ENCODE measurements at places on chromosomes 6 and 20.

DNA sequence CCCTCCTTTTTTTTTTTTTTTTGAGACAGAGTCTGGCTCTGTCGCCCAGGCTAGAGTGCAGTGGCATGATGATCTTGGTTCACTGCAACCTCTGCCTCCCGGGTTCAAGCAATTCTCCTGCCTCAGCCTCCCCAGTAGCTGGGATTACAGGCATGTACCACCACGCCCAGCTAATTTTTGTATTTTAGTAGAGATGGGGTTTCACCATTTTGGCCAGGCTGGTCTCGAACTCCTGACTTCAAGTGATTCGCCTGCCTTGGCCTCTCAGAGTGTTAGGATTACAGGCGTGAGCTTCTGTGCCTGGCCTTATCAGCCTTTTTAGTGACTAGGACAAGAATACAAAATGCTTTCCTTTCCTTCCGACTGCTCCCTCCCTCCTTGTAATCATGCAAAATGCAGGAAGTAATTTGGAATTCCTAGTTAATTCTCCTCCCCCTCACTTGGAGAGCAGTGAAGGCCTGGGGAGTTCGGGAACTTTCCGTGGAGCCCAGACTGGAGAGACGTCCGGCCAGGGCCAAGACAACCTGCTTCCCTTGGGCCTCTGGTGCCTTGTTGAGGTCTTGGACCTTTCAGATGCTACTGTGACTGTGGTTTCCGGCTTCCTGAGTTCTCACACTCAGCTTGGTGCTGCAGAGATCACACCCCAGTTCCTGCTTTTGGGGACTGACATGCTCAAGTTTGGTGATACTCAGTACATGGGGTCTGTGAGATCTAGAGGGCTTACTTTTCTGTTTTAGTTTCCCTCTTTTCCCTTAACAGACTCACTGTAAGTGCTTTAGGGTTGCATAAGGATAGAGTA lies 3.9 kb upstream of the PHF20 start:
- DNase-seq, result peak; percentile 30

DNA sequence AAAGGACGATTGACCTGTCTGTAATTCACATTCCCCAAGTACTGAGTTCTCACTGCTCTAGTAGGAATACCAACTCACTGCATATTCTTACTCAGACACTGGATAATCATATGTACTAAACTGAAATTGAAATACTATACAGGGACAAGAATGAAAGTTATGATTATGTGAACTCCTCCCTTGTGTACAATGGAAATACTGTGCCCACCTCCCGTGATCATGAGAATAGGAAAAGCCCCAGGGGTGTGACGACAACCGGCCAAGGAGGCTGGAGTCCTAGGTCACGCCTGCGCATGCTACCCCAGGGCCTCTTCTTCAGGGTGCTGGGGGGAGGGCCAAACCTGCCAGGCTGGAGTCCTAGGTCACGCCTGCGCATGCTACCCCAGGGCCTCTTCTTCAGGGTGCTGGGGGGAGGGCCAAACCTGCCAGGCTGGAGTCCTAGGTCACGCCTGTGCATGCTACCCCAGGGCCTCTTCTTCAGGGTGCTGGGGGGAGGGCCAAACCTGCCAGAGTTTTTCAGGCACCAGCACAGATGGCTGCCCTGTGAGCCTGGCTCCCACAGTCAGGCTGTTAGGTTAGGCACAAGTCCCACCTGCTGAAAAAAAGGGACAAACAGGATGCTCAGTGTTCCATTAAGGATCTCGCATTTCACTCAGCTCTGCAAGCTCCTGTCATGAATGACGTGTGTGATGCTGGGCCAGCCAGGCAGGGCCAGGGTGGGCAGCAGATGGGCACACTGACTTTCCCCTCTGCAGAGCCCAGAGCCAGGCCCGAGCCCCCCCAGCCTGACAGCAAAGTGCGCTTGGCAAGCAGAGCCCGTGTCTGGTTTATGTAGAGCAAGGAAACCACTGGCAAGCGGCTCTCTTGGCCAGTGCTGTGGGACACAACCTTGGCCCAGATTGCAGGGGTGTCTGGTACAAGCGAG lies 107.7 kb downstream of the FOXF2 start:
- DNase-seq, result no peak

- DNase-seq, result no peak
Observed at GRCh38 chr6:55758156-55758937, 117.0 kb downstream of the BMP5 start.

DNA sequence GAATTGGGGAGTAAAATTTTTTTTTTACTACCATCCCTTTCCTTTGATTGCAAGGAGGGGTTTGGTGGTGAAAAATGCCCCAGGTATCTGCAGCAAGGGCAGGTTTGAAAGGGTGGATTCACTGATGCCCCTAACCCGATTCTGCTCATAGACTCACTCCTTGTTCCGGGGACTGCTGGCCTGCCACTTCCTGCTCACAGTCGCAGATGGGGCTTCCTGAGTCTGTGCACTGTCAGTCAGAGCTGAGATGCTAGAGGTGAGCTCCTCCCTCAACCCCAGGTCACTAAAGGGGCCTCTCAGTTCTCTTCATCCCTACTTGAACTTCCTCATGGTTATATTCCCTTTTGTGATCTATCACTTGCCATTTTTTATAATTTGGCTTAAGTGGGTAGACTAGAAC lies 357.9 kb downstream of the FARS2 start:
- DNase-seq, result peak; percentile 2

- no peak for DNase-seq
Observed at GRCh38 chr6:37903351-37904340, 84.1 kb downstream of the ZFAND3 start.

GRCh38 chr20:64082820-64083377 lies 1.3 kb downstream of the LKAAEAR1 start:
- no peak for DNase-seq

- DNase-seq, result no peak
Observed at GRCh38 chr6:3770023-3770720, 18.7 kb upstream of the PXDC1 start.

DNA sequence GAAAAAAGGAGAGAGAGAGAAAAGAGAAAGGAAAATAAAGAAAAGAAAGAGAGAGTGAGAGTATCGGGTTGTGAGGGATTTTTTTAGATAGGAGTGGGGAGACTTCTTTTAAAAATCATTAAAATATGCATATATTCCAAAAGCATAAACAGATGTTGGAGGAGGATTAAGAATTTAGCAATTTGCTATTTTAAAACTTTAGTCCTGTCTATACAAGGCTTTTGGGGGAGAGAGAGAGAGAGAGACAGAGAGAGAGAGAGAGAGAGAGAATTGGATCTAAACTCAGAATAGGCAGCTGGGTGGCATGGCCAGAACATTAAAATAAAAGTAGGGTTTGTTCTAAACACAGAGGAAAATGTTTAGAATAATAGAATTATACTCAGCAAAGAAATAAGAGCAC lies 72.1 kb downstream of the SOD2 start:
- DNase-seq, result no peak

DNA sequence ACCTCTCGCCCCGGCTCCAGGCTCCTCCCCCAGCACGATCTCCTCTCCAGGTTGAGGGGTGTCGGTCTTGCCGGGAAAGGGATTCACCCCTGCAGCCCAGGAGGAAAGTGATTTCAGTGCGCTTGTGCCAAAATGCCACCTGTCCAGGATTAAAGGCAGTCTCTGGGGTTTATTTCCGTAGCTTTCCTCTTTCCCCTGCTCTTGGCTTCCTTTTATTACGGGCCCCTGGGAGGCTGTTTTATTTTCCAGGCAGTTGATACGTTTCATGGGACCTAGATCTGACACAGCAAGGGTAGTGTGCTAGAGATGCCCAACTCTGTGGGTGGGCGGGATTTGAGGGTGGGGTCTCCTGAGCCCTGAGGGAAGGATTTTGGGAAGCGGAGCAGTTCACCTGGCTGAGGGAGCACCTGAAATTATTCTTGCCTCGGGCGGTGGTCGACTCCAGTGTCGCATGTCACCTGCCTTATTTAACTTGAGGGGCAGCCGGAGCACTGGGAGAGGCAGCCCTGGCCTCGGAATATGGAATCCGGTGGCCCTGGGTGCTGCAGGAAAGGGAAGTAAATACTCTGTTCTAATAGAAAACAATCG lies 9.5 kb upstream of the NKX2-2 start:
- no peak for DNase-seq

GRCh38 chr6:1118287-1118647 lies 193.6 kb upstream of the FOXQ1 start:
- DNase-seq, result no peak

GRCh38 chr6:111552958-111553357 lies 52.7 kb downstream of the TRAF3IP2 start:
- DNase-seq, result no peak

- no peak for DNase-seq
Observed at GRCh38 chr6:44646355-44646754, 258.8 kb downstream of the CDC5L start.

GRCh38 chr6:118386975-118387374 lies 161.1 kb upstream of the PLN start:
- DNase-seq, result no peak

GRCh38 chr6:6405031-6405430 lies 84.6 kb upstream of the F13A1 start:
- DNase-seq, result no peak

GRCh38 chr6:37221585-37222124 lies 35.9 kb upstream of the TBC1D22B start:
- DNase-seq, result no peak

GRCh38 chr20:34871966-34872621 lies 562 bp downstream of the GGT7 start:
- DNase-seq, result no peak

DNA sequence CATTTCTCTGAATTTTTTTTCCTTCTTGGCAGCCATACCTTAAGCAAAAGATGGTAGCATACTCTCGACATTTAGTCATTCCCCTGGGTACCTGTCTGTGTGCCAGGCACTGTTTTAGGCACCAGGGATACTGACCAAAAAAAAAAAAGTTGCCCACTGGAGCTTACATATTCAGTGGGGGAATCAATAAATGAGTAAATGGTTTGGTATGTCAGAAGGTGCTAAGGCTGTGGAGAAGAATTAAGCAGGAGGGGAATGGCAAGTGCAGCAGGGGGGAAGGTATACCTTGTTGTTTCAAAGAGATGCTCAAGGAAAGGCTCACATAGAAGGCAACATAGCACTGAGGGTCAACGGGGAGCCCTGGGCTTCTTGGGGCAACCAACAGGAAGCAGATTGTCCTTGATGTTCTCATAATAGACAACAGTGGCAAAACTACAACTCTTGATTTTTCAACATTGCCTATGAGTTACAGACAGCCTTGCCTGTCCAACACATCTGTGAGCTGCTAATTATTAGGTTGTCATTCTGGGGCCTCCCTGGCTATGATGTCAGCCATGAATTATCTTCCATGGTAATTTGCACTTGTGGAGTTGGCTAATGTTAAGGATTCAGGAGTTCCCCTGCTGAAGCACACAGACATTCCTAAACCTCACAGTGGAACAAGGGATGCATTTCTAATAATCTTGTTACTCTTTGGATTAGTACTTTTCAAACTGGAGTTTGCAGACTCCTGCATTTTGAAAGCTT lies 19.6 kb downstream of the NT5E start:
- no peak for DNase-seq

DNA sequence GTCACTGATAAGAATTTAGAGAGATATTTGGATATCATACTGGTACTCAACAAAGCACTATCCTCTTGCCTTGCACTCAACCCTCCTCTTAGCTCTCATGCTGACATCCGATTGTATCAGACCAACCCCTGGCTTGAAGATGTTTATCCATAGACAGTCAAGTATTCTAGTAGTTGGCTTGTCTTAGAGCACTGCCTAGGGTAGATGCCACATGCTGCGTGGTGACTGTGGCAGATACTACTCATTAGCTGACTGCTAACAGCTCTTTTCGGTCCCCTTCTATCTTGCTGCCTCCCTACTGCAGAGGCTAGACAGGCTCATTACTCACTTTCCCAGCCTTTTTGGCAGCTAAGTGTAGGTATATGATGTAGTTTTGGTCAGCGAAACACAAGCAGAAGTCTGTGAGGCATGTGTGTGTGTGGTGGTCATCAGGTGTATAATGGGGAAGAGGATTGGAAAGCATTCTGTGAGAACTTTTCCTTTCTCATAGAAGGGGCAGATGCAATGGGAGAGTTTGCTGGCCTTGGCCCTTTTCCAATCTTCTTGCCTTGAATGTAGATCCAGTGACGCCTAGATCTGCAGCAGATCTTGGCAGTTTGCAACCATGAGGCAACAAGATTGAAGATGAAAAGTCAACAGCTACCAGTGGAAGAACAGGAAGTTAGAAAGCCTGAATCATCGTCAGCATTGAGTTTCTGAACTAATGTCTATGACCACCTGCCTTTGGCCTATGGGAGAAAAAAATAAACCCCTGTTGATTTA lies 4.4 kb upstream of the IFNGR1 start:
- no peak for DNase-seq

- DNase-seq, result no peak
Observed at GRCh38 chr6:46175446-46175845, 4.7 kb upstream of the ENPP5 start.

DNA sequence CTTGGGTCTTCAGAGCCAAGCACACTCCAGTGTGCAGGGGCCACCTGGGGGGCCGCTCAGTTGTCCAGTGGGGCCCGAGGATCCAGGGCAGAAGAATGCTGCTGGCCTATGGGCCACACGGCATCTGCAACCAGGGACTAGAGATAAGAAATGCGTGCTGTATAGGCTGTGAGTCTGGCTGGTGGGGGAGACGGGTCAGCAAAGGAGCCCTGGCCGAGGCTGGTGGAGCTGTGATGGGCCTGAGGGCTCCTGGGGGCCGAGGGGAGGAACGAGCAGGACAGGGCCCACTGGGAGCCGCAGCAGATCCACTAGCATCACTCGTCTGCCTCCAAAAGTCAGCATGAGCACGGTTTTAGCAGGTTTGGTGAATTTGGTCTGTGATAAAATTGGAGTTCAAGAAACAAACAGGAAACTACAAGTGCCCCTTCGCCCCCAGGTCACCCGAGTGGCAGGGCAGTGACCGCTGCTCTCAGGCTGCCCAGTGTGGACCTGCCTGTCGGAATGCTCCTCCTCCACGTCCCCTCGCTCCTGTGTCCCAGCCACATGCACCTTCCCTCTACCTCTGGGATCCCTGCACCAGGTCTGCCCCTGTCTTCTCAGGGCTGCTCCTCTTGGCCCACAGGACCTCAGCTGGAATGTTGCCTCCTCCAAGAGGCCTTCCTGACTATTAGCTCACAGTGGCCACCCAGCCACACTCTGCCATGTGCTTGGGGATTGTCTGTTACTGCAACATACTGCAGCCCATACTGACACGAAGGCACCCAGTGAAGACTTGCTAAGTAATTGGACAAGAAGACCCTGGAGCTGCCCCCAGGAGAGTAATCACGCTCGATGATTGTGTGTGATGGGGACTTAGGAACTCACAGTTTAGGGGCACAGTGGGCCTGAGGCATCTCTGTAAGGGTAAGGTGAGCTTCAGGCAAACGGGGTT lies 10.9 kb downstream of the ACSS1 start:
- DNase-seq, result no peak

GRCh38 chr20:62925420-62926228 lies 681 bp downstream of the DIDO1 start:
- no peak for DNase-seq
